HTR-8/SVneo (cell line): ENCODE measurements at places on chromosomes 7 and 10.

- no peak for DNase-seq
Measured at GRCh38 chr7:40694026-40694809, 559.4 kb downstream of the SUGCT start.

- no peak for DNase-seq
Measured at GRCh38 chr7:98613601-98614425, 3.3 kb upstream of the NPTX2 start.

DNA sequence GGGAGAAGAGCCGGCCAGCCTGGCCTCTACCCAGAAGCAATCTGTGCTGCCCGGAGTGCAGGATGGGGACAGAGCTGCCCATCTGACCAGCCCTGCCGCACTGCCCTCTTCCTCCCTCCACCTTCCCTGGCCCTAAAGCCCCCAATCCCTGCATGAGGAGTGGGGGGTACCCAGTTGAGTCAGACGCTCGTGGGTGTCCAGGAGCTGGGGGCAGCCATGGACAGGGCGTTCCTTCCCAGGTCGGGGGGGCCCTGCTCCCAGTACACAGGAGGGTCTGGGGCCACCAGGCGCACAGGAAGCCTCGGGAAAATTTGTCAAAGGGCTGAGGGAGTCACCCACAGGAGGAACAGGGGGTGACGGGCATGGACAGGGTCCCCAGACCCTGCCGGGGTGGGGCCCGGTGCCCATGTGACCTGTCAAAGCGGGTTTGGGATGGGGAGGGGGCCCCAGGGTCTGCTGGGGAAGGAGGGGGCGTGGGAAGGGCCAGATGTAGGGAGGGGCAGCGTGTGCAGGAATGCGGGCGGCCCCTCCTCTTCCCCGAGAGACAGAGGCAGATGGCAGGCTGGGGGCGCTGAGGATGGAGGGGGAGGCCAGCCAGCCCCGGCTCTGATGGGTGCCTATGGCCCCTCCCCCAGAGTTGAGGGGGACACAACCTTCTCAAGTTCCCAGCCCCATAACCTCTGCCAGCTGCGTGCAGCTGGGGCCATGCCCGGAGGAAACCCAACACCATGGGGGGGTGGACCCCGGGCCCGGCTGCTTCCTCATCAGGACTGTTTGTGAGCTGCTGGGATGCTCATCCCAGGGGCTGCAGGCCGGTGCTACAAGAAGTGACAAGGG lies 21.5 kb upstream of the GRIFIN start:
- DNase-seq = peak; percentile 50

DNA sequence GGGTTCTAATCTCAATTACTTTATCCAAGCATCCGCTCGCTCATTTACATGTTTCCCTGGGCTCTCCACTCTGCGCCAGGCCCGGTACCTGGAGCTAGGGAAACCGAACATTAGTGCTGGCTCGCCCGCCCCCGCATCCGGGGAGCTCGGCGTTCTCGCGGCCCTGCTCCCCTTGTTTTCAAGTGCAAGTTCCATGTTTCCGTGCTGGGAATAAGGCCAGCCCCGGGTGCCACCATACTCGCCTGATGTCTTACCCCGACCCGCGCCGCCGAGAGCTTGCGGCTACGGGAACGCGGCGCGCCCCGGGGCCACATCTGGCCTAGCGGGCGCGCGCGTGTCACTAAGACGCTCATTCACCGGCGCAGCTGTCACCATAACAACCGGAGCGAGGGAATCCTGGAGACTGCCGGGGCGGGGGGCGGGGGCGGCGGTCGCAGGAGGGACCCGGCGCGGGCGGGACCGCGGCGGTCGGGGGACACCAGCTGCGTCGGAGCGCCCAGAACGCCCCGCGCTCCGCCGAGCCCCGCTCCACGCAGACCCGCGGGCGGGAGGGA lies at the start of gene NEURL1:
Gene NEURL1 (plus strand): TSS at position 344 of the 554 bp plus-strand sequence. CDS start 683 bp downstream, outside the sequence.
- no peak for DNase-seq

- DNase-seq = no peak
Measured at GRCh38 chr10:18449611-18450026, 201.8 kb downstream of the NSUN6 start.

DNA sequence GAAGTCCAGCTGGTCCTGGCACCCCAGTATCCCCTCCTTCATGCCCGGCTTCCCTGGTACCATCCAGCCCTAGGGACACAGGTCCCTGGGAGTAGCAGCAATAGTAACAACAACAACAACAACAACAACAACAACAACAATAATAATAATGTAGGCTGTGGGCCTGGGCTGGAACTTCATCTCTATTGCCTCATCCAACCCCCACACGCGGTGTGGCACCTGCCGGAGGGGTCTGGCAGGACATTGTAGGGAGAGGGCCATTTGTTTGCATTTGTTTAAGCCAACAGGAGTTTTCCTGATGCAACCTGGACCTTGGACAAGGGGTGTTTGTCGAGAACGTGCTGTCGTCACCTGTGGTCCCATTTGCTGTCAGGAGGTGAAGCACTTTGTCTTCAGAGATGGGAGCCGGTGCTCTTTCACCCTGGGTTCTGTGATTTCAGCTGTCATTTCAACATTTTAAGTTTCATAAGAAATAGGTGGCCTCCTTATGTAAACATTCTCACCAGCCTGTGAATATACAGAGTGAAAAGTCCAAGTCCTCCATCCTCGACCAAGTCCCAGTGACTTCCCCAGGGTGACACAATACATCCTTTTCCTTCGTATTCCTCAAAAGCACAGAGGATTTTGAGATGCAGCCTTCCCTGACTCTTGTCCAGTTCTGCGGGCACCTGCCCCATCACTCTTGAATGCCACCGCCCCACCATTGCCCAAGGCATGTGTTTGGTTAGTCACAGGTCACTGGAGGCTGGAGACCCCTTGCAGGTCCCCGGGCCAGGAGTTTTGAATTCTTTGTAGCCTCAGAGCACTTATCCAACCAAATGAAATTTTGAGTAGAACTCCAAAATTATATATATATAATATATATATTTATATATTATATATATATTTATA lies 9.2 kb downstream of the LHPP start:
- no peak for DNase-seq
